ENCODE measurements at places on chromosomes 2 and 18.

DNA sequence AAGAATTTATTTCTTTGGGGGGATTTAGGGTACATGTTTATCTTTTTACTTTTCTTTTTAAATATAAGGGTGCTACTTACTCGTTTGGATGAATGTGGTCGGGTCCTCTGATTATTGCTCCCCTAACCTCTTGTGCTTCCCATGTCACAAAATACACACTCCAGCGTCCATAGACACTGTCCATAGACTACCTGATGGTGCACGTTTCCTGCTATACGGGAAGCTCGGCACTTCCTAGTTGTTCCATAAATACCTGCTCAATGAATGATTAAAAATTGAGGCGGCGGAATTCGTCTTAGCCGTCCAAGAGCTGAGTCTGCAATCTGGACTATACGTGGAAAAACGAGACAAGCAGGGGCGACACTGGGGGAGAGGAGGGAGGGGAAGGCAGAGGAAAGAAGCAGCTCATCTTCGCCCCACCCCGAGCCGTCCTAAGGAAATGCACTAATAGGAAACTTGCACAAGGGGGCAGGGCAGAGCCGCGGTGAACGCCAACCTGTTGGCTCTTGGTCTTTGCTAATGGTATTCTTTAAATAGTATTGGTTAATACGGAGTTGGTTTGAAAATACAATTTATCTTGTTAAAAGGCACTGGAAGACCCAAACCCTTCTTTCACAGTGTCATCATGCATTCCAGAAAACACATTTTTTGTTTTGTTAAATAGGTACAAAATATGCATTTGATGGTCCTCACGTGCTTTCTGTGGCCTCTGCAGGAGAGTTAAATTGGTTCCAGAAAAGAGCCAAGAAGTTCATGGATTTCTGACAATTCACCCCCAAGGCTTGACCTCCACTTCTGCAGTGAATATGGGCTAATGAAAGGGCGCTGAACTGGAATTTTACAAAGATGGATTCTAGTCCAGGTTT is 73.0 kb upstream of the KCTD1 start:
- DNase-seq, result no peak

DNA sequence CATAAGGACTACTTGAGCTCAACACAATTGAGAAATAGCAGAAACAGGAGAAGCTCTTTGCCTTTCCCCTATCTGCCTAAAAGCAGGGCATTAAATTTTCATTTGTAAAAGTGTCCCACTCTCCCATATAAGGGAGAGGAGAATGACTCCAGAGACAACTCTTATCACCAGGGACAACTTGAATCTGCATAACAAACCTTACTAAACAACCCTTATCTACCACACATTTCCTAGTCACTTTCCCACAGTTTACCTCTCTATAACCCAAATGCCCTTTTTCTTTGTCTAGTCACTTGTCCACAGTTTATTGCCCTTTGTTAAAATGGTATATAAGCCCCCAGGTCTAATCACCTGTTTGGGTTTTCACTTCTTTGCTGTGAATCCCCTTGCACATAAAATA is 37.5 kb upstream of the PPM1B start:
- no peak for DNase-seq

GRCh38 chr2:85355073-85355410 is 473 bp downstream of the ELMOD3 start:
- no peak for DNase-seq

DNA sequence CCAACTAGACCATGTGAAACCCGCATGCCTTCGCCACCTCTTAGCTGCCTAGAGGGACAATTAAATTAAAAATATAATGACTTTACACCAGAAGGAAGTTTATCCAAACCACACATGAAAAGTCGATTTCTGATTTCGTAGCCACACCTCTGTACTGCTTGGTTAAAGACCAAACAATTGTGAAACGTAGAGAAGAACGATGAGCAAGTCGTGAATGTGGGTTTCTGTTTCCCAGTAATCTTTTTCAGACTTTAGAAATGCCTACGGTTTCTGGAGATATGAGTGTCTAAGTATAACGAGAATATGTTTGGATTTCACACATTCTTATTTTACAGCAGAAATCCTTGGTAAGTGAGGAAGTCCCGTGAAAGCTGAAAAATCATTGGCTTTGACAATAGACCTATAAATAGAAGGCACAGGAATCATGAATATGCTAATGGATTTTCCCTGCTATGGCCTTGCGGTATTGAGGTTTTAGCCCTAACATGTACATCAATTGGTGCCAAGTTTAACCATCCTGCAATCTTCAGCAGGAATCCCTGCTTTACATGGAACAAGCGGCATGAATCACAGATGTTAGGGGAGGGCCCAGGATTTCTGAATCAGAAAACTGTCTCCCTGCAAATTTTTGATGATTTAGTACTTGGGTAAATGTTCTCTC is 105.6 kb downstream of the TTC32 start:
- DNase-seq, result no peak

DNA sequence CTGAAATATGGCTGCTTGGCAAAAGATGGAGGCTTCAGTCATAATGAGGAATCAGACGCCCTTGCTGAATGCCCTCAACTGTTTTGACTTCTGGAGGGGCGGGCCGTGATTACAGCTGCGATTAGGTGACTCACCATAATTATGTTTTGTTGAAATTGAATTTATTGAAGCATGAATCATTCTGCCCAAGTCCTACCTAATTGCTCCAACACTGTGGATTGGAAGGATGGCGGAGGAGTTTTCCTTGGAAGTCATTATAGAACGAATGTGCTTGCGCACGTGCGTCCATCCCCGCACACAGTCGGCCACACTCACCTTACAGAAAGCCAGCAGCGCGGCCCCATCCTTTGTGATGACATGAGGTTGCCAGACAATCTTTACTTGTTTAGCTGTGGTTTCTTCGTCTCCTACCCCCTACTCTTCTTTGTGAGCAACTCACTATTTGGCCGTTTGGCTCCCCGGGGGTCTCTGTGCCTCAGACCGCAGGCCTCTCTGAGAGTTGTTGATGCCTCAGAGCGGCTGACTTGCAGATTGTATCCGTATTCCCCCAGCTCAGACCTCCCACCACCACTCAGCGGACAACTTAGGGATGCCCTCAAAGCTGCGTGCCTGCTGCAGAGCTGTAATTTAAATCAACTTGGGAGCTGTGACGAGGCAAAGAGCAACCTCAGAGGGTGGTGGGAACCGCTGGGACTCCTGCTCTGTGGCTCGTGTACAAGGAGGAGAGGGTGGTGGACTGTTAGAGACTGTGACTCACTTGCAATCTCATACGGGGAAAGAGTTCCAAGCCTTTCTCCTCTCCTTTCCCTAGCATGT is 513.4 kb downstream of the TNS1 start:
- no peak for DNase-seq
